ENCODE measurements at places on chromosomes 16 and 17.

DNA sequence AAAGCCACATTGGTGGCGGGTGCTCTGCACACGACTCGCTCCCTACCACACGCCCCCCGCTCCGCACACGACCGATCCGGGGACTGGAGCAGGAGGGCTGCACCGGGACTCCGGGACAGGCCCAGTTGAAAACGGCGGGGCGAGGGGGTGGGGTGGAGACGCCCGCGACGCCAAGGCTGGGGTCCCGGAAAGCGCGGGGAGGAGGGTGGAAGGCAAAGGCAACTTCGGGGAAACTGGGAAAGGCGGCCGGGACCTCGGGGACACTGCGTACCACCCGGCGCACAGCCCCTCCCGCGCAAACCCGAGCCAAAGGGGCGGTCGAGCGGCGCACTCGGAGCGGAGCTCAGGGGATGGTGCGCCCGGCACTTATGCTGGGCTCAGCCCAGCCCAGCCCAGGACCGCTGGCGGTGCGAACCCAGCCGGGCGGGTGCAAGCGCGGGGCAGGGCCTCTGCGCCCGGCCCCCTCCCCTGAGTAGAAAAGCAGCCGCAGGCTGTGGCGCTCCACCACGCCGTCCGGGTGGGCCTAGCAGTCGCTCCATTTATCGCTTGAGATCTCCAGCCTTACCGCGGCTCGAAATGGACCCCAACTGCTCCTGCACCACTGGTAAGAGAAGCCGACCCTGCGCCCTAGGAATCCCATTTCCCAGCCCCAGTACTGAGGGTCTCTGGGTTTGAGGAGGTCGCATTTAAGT is at the start of gene MT1M:
Gene MT1M (plus strand): TSS at position 504 of the 692 bp plus-strand sequence. CDS start 73 bp downstream, at position 577.
- DNase-seq: no peak

- no peak for DNase-seq
These were observed 30.9 kb upstream of the CDC42EP4 start for GRCh38 chr17:73342541-73343167.

GRCh38 chr17:40518401-40519088 is 17.1 kb upstream of the TNS4 start:
- no peak for DNase-seq

DNA sequence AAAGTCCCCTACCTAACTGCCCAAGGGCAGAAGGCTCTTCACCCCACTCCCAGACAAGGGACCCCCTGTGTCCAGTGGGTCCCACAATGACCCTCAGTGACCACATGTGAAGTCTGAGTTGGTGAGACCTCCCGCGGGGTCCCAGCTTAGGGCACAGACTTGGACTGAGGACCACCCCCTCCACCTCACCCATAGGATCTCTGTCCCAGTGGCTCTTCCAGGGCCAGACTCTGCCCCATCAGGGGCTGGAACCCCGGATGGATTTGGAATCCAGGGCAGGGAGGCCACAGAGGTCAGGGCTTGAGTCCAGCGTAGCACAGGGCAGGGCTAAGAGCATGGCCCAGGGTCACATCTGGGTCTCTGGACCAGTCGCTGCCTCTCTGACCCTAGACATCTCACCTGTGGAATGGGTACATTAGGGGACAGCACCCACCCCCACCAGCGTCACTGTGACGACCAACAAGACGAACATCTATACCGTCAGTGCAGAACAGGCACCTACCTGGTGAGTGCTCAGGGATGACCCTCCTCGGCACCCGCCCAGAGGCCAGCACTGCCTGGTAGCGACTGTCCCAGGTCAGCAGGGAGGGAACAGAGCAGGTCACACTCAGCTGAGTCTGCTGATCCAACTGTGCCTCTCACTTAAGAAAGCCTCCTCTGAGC is 37.7 kb downstream of the TNFRSF13B start:
- DNase-seq: no peak

DNA sequence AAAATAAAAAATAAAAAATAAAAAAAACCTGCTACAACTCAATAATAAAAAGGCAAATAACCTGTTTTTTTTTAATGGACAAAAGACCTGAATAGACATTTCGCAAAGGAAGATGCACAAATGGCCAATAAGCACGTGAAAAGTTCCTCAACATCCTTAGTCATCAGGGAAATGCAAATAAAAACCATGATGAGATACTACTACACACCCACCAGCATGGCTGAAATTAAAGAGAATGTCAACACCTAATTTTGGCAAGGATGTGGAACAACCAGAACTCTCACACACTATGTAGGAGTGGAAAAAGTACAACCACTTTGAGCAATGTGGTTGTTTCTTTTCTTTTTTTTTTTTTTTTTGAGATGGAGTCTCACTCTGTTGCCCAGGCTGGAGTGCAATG is 24.6 kb downstream of the COG7 start:
- DNase-seq: no peak

DNA sequence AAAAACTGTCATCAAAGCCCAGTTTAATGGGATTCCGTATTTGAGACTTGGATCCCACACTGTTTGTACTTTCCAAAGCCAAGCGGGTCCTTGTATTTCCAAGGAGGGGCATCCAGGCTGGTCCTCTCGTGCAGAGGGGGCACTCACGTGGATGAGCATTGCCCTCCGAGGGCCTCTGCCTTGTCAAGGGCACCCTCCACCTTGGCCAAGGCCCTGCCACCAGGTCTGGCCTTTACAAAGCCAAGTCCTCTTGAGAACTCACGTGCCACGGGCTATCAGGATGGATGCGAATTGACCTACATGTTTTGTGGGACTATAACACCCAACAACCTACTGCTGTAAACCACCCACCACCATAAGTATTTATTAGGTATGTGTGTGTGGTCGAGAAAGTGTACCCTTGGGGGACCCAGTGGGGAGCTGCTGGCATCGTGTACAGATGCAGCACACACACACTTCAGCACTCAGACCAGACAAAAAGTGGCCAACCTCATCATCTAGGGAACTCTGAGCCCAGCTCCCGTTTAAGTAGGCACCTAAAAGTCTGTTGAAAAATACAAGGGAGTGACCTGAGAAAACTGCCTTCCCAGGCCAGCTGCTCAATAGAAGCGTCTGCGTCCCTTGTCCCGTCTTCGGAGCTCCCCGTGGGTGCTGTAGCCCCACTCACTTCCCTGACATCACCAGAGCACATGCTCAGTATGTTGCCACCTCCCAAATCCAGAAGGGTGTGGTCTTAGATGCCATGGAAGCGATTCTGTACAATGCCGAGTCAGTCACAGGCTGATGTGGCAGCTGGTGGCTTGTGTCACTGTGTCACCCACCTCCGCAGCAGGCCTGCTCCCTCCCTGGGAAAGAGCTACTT is 12.9 kb downstream of the MAP1LC3B start:
- DNase-seq: no peak

GRCh38 chr17:773467-774312 is 8.4 kb downstream of the GLOD4 start:
- no peak for DNase-seq

DNA sequence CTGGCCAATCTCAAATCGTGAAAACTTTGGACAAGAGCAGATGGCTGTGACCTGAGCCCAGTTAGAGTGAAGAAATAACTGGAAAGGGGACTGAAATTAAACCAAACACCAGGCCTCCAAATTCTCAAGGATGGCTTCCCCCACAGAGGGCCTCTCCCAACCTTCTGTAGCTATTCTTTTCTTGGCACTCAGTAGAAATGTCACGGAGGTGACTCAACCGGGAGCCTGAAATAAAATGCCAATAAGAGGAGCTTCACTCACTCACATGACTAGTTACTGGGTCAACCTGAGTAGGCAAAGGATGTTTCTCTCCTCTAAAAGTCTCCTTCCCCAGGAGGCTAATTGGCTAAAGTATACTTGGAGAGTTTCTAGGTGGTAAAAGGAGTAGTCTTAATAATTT is 230.7 kb downstream of the MAF start:
- no peak for DNase-seq

GRCh38 chr17:80091376-80091775 is 10.0 kb upstream of the GAA start:
- DNase-seq: no peak

GRCh38 chr17:37065486-37066321 is 117.0 kb downstream of the AATF start:
- DNase-seq: no peak

DNA sequence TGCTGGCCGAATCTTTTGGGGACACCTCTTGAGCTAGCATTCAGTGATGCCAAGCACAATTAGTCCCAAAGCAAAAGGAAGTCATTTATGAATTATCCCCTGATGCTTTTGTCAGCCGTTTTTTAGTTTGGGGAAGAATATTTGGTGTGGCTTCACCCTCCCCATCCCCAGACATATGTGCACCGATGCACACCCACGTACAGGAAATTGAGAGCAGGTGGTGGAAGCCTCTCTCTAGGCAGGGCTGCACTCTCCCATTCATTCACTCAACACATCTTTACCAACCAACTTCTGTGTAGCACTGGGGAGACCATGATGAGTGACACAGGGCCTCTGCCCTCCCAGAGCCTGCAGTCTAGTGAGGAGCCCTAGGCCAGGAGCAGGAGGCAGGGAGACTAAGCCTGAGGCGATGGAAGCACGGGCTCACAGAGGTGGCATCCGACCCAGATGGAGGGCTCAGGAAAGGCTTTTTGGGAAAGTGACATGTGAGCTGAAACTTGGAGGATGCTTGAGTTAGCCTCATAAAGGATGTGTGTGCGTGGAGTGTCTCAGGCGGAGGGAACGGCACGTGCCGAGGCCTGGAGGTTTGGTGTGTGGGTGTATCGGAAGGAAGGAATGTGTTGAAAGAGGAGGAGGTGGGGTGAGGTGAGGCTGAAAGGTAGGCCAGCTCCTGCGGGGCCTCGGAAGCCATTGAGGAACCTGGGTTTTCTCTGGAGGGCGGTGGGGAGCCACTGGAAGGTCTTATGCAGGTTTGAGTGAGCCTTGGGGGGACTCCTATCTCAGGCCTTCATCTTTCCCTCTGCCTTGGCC is 43.8 kb downstream of the PSME3IP1 start:
- DNase-seq: no peak

DNA sequence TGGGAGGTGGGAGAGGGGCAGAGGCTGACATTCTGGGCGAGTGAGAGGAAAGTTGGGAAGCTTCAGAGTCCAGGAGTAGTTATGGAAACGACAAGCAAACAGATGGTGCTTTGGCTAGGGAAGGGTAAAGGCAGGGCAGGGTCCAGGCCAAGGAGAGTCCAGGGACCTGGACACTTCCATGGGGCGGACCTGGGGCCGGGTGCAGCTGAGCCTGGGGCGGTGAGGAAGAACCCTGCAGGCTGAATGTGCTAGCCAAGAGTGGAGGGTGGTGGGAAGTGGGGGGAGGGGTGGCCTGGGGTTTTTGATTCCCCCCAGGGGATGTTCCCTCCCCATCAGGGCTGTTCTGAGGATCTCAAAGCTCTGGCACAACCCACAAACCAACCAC is 2.6 kb downstream of the PPP1R9B start:
- no peak for DNase-seq

- DNase-seq: no peak
These were observed 22.5 kb upstream of the MEAK7 start for GRCh38 chr16:84526794-84527531.

DNA sequence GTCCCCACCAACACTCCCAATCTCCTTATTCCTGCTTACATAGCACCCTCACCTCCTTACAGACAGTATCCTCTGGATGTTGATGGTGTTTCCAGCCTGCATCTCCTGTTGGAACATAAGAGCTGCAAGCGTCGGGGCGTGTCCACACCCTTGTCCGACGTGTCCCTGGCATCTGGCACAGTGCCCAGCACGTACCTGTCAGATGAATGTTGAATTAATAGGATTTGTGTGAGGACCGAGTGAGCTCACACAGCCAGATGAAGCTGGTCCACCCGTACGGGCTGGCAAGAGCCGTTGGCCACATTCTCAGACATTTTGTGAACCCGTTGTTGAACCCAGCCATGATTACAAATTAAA is 12.2 kb upstream of the CBX4 start:
- DNase-seq: no peak

DNA sequence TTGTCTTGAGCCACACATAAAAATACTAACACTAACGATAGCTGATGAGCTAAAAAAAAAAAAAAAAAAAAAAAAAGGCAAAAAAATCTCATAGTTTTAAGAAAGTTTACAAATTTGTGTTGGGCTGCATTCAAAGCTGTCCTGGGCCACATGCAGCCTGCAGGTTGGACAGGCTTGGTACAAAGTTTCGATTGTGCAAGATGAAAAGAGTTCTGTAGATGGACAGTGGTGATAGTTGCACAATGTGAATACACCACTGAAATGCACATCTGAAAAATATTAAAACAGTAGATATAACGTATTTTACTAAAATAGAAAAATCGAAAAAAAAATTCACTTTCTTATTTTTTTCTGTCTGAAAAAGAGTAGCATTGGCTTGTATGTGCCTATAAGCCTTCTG is 42.9 kb downstream of the AMFR start:
- DNase-seq: no peak

GRCh38 chr16:69880640-69881133 is 70.4 kb upstream of the CLEC18A start:
- no peak for DNase-seq

- peak; percentile 62 for DNase-seq
These were observed 8.5 kb downstream of the CHTF8 start for GRCh38 chr16:69123910-69124309.

- no peak for DNase-seq
These were observed 154.0 kb upstream of the SDK2 start for GRCh38 chr17:73798111-73798748.

- DNase-seq: peak; percentile 19
These were observed 543 bp downstream of the TXNDC11 start for GRCh38 chr16:11742093-11742535.

- DNase-seq: no peak
These were observed 165.4 kb downstream of the AIPL1 start for GRCh38 chr17:6269478-6269877.

GRCh38 chr17:72751746-72752145 is 340.7 kb downstream of the SLC39A11 start:
- DNase-seq: no peak

- no peak for DNase-seq
These were observed 6.0 kb upstream of the RBFOX3 start for GRCh38 chr17:79616801-79617200.

- peak; percentile 36 for DNase-seq
These were observed 333 bp upstream of the NOG start for GRCh38 chr17:56593086-56593645.

Data from activated T-cell treated with anti-CD3 and anti-CD28 coated beads for 1 hour (primary cell).